ENCODE measurements at places on chromosomes 11 and 22.

GRCh38 chr11:6474806-6475500 lies 1.2 kb upstream of the TRIM3 start:
- DNase-seq: no peak

- no peak for DNase-seq
Measured at GRCh38 chr22:47588578-47588960, 826.1 kb downstream of the TBC1D22A start.

DNA sequence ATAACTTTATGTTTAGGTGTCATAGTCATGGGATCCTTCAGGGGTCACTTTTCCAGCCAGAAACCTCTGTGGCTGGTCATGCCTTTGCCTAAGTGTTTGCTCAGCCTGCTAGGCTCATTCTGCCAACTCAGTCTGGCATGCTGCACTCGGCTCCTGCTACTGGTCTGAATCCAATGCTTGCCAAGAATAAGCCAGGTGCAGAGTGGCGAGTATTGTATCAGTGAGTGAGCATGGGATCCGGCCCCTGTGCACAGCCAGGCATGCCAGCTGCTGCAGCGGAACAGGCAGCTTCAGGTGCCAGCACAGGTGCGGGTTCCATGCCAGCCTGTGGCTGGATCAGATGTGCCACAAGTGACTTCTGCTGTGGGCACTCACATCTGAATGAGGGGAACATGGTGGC lies 1269.3 kb upstream of the CNTN5 start:
- no peak for DNase-seq

GRCh38 chr11:117701781-117702180 lies 95.2 kb downstream of the DSCAML1 start:
- DNase-seq: no peak

- DNase-seq: no peak
Measured at GRCh38 chr11:45809456-45810395, 4.8 kb downstream of the SLC35C1 start.

- DNase-seq: no peak
Measured at GRCh38 chr22:30064172-30064571, 16.1 kb upstream of the HORMAD2 start.

GRCh38 chr11:127472505-127472904 lies 471.9 kb upstream of the KIRREL3 start:
- no peak for DNase-seq

DNA sequence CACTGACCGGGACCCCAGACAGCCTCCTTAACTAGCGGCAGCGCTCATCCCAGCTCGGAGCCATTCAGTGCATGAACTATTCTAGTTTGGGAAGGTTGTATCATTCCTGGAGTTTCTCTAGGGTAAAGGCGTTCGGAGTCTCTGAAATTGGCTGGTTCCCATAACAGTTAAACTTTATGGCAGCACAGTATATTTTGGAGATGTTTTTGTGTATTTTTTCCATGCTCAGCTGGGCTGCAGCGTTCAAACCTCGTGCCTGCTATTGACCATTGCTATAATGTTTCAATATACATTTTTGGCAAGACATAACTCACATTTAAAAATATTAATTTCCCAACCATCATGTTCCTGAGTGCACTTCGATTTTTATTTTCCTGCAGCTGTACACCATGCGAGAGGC lies 169.7 kb downstream of the ST3GAL4 start:
- DNase-seq: no peak

GRCh38 chr11:35494957-35495490 lies 30.4 kb downstream of the PAMR1 start:
- DNase-seq: no peak

DNA sequence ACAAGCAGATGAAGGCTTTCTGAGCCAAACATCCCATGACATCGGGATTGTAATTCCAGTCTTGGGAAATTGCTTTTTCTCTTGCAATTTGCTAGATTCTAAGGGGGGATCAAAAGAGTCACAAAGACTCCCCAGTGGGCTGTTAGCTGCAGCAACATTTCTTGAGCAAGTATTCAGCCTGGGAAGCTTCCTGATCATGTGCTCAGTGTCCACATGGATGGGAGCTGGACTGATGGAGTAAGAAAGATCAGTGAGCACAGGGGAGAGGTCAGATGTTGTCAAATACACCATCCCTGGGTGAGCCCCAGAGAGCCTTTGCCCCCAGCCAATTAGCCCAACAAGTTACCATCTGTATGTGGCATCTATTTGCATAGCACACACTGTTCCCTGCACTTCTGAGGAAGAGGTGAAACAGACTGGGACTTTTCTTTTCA lies 10.2 kb upstream of the GRK3 start:
- DNase-seq: no peak

GRCh38 chr11:68002575-68002937 lies 1.3 kb downstream of the UNC93B1 start:
- no peak for DNase-seq

- no peak for DNase-seq
Measured at GRCh38 chr11:27658535-27659236, 41.6 kb downstream of the BDNF start.

DNA sequence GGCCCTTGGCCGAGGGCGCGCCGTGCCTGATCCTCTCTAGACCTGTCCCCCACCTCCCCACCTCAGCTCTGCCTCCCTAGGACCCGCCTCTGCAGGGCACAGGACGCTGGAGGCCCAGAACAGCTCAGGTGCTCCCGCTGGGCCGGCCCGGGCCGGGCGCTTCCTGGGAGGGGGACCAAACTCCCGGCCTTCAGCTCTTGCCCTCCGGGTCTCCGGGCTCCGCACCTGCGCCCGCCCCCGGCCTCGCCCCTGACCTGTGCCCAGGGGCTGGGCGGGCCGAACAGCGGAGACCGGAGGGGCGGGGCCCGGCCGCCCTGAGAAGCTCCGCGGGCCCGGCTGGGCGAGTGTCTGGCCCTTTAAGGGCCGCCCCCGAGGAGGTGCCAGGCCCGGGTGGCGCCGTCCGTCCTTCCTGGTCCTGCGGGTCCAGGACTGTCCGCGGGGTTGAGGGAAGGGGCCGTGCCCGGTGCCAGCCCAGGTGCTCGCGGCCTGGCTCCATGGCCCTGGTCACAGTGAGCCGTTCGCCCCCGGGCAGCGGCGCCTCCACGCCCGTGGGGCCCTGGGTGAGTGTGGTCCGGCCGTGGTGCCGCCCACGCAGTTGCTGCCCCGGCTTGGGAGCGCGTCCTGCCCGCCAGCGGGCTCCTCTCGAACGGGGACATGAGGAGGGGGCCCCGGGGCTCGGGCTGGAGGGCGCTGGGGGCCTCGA lies at the start of gene SSH3:
Gene SSH3 (plus strand): TSS at position 399 of the 703 bp plus-strand sequence. CDS start 96 bp downstream, at position 495.
- DNase-seq: no peak

GRCh38 chr11:102347462-102348370 lies 702 bp downstream of the BIRC2 start:
- DNase-seq: no peak

DNA sequence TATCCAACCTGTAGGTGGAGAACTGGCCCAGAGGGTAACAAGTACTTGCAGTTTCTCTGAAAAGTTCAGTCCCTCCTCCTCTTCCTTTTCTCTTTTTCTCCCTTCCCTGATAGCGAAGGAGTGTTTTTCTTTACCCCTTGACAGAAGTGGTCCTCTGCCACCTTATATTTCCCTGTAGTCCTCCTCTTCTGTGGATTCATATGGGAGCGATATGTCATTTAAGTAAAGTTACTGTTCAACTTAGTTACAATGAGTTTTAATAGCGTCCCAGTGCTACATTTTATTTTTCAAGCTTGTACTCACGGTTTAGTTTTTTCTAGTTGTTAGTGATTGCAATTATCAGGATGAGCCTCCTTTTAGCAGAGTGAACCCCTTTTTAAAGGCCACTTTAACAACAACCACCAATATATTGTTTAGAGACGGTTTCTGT lies 1.4 kb downstream of the PCF11 start:
- DNase-seq: no peak

- no peak for DNase-seq
Measured at GRCh38 chr22:29197096-29197495, 8.6 kb upstream of the EMID1 start.

DNA sequence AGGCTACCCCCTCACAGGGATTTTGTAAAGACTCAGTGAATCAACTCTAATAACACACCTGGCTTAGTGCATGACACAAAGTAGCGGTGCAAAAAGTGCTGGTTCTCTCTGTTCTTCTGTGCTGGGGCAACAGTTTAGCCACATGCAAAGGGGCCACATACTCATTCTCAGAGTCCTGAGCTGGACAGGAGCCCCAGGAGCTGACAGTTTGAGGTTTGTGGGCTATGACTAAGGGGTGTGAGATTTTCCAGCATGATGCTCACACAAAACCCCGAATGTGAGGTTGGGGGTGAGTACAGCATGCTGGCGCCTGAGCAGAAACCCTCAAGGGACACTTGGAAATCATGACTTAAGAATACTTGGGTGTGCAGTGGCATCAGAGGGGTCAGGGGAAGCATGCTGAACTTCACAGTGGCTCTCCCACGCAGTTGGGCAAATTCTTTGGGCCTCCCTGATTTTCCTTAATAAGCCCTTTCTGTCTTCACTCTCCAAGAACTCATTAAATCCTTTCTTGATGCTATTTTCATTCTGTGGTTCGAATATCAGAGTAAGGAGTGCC lies 31.0 kb downstream of the TMPRSS5 start:
- DNase-seq: peak; percentile 7

- no peak for DNase-seq
Measured at GRCh38 chr11:9789910-9790309, 126.0 kb downstream of the SWAP70 start.

DNA sequence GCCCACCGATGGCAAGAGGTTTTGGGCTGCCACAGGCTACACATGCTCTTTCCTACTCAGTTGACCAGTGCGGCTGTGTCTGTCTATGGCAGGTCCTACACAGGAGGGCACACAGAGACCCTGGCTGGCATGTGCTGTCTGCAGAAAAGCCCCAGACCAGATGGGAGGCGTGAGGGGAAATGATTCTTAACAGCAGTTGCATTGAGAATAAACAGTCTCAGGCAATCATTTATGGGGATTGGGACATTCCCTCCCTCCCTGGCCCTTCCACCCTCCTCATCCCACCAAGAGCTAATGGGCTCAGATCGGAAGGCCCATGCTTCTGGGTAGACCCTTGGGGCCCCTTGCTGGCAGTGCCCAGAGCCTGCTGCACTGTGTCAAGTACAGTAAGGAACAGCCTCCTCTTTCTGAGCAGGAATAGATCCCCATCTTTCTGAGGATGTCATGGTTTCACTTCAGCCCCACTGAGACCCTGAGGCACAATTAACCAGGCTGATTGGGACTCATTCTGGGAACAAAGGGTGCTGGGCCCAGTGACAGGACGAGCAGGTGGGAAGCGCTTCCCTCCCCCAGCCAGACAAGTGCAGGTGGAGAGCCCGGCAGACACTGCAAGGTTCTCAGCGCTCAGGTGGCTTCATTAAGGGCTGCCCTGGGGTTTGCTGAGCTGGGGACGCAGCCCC lies 28.3 kb downstream of the TSPAN18 start:
- DNase-seq: no peak

- DNase-seq: no peak
Measured at GRCh38 chr11:71482746-71483364, 29.9 kb downstream of the NADSYN1 start.

Measured in stimulated activated CD4-positive, alpha-beta T cell treated with anti-CD3 and anti-CD28 coated beads, TNF-alpha, amount 100 ng/mL, for 48 hours (primary cell).